ENCODE measurements at places on chromosomes 1 and 21. TPM values are rescaled to one million over a fixed set of nuclear protein-coding genes. Genes with fewer than 3 reads are reported as not detected.

- DNase-seq = no peak
Observed at GRCh38 chr1:233912447-233912846, 8.0 kb downstream of the SLC35F3 start.

GRCh38 chr1:1260843-1261560 lies 12.7 kb downstream of the UBE2J2 start:
- DNase-seq = no peak

DNA sequence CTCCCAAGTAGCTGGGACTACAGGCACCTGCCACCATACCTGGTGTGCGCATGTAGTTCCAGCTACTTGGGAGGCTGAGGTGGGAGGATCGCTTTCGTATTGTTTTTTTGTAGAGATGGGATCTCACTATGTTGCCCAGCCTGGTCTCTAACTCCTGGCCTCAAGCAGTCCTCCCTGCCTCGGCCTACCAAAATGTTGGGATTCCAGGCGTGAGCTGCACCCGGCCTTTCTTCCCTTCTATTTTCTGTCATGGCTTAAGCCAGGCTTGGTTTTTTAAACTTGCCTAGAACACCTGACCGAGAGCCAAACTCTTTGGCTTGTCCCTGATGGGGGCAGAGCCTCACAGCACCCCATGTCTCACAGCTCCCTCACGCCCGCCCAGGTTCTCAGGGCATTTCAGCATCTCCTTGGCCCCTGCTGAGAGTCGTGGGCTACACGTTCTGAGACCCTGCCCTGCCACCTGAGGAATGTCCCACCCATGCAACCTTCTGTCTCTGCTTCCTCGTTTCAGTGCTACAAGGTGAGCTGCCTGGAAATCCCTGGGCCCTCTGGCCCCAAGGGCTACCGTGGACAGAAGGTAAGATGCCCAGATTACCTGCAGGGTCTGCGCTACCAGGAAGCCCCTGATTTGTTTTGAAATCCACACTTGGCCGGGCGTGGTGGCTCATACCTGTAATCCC lies 15.7 kb downstream of the COL6A2 start:
- no peak for DNase-seq

- DNase-seq = no peak
Observed at GRCh38 chr1:206924592-206925105, 2.9 kb upstream of the FCMR start.

SHC1 gene
- total RNA-seq = 337 TPM

PTPRU gene
- total RNA-seq = 86.0 TPM

DNA sequence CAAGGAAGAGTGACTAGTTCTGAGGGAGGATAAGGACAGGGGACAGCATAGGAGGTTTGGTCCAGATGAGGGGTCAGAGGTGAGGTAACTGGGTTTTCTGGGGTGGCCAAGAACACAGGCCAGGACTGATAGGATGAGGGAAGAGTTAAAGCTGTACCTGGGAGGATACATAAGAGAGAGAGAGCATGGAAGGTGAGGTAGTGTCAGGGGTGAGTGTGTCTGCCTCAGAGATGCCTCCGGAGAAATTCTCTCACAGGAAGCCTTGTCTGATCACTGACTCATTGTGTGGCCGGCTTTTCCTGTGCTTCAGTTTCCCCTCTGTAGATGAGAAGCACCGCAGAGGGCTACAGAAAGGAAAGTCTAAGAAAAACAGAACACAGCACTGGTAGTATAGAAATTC lies 40.2 kb downstream of the FASLG start:
- DNase-seq = no peak

- no peak for DNase-seq
Observed at GRCh38 chr21:24290151-24290833, 1317.0 kb downstream of the MRPL39 start.

DNA sequence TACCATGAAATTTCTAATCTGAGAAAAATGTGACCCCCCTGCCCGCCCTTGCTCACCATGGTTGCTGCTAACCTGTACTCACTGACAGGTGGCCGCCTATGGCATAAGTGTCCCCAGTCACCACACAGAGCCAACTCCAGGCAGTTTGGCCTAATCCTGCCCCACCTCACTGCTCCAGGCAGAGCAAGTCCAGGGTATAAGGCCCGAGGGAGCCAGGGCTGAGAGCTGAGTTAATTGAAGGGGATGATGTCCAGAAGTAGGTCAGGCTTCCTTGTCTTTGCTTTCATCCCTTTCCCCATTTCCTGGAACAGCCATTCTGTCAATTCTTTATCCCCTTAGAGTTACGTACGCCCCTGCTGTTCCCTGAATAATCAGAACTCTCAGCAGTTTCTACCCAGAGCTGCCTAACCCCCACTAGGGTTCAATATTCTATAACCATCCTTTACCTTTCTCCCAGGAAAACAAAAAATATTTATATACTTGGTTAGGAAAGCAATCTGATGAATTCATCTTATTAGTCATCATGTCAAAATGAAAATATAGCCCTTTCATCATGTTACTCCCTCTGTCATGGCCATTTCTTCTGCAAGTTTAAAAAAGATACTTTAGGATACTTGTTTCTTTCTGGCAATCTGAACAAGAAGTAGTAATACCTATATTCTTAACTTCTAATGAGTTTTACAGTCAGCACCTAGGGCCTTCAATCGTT lies 29.4 kb upstream of the CD101 start:
- no peak for DNase-seq

DNA sequence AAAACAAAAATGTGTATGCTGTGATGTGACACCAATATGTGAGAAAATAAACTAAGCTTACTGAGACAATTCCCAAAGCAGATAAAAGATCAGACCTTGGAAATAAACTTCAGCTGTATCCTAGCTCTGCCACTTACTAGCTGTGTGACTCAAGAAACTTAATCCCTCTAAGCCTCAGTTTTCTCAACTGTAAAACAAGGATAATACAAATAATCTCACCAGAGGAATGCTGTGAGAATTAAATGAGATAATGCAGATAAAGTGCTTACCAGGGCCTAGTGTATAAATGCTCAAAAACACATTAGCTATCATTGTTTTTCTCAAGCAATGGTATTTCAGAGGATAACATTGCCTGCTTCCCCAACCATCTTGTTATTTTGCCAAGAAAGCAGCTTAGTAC lies 2.1 kb downstream of the HEATR1 start:
- DNase-seq = no peak

GRCh38 chr1:37475380-37476086 lies 1.2 kb downstream of the ZC3H12A start:
- no peak for DNase-seq

DNA sequence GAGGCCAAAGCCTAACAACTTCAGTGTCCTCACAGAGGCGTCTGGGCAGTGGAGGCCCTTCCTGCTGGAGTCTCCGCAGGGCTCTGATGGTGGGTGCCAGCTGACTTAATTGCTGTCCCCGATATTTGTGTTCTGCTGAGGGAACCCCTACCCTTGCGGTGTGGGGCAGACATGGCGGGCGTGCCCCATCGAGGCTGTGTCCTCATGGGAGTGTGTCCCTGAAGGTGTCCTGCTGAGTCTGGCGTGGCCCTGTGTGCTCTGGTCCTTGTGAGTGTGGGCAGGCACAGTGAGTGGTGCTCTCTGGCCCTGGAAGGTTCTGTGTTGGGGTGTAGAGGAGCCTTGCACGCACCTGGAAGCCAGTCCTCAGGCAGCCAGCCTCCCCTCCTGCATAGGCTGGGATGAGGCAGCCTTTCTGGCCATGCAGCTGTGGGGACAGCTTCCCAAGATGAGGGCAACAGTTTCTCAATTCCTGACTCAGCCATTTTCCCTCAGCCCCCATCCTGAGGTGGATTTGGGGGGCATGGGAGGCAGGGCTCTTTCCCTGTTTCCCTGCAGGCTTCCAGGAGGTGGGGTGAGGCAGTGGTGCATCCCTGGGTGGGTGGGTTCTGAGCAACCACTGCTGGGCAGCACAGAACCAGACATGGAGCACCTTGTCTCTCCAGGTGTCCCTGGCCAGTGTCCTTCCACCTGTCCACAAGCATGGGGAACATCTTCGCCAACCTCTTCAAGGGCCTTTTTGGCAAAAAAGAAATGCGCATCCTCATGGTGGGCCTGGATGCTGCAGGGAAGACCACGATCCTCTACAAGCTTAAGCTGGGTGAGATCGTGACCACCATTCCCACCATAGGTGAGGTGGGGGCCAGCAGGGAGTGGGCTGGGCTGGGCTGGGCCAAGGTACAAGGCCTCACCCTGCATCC lies 6.5 kb downstream of the C1orf35 start:
- no peak for DNase-seq

- no peak for DNase-seq
Observed at GRCh38 chr1:98704971-98705370, 43.5 kb downstream of the SNX7 start.

LCE2C gene
- total RNA-seq = not detected

DNA sequence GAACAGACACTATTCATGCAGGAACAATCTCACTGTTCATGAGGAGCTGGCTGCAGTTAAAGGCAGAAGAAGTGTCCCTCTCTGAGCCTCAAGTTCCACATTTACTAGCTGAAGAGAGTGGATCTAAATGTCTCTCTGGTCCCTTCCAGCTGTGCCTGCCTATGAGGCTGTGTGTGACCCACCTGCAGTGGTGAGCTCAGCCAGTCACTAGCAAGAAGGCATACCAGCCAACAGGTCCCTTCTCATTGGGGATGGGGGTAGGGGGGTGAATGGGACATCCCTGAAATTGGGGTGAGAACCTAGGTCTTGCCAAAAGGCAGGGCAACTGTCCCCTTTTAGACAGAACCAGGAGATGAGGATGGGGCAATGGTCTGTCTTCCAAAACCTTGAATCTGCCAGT lies 13.6 kb downstream of the RD3 start:
- no peak for DNase-seq

EPB41 gene
- 0.11 TPM for total RNA-seq

DNA sequence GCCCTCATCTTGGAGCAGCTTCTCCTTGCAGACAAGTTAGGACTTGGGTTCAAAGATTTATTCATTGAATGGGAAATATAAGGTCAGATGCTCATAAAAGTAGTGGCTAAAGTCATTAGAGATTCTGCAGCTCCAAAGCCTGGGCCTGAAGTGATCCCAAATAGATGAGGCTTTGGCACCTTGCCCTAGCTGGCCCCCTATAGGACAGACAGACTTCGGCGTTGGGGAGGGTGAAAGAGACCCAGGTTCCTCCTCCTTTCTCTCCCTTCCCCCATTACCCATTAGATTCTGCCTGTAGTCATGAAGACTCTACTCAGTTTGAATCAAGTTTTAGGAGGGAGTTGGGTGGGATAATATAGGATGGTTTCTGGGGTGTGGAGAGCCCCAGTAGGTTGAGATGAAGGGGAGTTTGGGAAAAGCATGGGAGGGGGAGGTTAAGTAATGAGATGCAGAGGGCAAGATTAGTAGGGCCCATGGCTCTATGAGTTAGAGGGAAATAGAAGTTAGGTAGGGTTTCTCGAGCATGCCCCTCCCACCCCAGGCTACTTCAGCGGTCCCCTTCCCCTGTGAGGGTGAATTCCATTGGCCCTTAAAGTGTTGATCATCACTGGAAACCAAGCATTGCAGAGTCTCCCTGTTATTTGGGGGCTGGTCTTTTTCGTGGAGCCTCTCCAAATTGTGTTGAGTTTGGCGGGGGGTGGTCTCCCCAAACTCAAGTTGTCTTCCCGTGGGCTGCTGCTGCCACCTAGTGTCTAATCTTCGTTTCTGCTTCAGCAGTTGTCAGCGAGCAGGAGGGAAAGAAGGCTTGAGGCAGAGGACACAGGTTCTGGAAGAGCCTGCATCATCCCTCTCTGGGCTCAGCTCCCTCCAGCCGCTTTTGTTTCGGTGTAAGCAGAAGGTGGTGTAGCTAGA lies 2.1 kb upstream of the AHDC1 start:
- DNase-seq = peak; percentile 67

DNA sequence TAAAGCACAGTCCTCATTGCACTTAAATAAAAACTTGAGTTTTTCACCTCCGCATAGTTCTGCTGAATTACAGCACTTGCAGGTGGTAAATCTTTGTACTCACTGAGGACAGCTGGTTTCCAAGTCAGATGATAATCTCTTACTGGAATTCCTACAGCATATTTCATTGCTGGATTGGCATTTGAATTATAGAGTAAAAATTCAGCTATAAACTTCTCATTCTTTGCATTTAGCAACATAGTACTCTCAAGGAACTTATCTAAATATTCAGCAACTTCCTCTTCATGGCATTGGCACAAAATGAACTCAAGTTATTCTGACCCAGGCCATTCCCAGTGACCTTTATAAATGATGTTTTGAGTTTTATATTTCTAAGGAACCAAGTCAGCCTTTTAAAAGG lies 23.4 kb downstream of the GORAB start:
- no peak for DNase-seq

DNA sequence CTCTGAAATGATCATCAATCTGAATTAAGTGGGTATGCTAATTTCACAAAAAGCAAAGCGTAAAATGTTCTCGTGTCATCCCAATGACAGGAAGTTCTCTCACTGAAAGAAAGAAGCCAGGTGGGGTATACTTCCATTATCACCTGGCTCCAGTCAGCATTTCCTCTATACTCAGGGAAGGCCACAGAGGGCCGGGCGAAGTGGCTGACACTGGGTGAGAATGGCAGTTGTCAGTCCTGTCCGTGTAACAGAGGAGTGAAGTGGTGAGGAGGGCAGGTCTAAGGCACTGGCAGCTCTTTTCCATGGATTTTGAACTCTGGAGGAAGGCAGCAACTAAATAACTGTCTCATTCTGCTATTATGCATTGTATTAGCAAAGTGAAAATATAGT lies 60.4 kb downstream of the CAPN2 start:
- no peak for DNase-seq

- DNase-seq = no peak
Observed at GRCh38 chr21:40783404-40783803, 63.6 kb downstream of the DSCAM start.

DNA sequence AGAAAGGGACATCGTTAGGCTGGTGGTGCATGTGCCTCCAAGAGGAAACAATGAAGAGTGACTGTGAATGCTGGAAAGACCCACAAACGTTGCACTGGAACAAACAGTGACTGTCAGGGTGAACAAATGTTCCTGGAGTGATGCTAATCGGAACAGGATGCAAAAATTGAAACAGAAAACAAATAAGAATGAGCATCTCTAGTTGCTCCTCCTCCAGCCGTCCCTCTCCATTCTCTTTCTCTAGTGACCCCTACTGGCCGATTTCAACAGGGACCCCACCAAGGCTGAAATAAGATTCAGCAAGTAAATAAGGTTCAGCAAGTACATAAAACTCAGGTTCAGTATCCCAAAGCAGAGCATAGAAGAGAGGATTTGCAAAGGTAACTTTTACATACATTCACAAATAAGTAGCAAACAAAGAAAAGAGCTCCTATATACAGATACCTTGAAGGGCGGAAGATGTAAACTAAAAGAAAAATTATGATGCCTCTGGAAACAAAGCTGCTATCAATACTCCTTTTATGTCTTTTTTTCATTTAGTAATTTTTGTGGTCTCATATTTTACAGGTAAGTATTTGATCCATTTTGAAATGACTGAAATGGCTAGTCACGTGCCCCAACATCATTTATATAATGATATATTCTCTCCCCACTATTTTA lies 836.1 kb upstream of the ADAMTS5 start:
- peak; percentile 78 for DNase-seq

DNA sequence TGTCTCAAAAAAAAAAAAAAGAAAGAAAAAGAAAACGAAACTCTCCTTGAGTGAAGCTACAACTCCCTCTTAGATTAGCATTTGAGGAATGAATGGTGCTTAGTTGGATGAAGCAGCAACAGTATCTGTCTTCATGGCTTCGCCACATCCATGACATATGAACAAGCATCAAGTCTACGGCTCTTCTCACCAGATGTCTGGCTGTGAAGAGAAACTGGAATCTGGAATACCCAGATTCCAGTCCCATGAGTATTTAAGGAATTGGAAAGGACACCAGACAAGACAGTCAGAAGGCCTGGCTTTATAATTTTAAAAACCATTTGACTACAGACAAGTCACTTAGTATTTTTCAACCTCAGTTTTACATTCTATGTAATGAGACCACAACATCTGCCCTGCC lies 38.0 kb upstream of the TADA1 start:
- DNase-seq = no peak

RNU1-2 gene
- not detected for total RNA-seq

SELP gene
- not detected for total RNA-seq

- DNase-seq = no peak
Observed at GRCh38 chr1:51214615-51215131, 21.4 kb upstream of the RNF11 start.

All from LHCN-M2 (cell line).